ENCODE measurements at places on chromosomes 3 and 15.

- peak; percentile 59 for DNase-seq
Observed at GRCh38 chr3:58414538-58415197, 19.0 kb downstream of the PDHB start.

DNA sequence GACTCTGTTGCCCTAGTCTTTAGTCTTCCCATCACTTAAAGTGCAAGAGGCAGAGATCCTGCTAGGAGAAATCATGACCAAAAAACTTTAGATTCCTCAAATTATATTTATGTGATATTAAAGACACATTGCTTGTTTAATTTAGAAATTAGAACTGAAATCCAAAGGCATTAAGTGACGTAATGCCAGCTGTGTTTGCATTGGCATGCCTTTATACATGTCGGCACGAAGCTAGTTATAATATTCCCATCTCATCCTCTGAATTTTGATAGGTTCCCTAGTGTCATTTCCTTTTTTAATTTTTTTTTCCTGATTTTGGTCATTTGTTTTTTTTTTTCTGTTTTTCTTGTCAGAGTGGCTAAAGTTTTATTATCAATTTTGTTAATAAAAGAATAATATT lies 203.5 kb upstream of the ZBTB20 start:
- DNase-seq, result no peak

DNA sequence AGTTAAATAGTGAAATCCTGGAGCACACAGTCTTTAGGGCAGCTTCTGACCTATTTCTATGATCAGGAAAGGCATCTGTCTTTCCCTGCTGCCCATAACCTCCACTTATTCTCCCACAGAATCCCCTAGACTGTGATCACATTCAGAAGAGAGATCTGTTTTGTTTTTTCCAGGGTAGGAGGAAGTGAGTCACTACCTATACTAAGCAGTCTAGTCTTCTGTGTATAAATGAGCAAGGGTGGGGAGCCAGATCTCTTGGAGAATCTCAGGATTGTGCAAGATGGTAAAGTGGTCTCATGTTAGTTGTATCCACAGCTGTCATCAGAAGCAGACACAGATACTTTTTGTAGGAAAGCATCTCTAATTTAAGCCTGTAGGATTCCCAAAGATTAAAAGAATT lies 11.8 kb upstream of the FBXO22 start:
- peak; percentile 11 for DNase-seq

GRCh38 chr15:67632261-67632660 lies 89.8 kb downstream of the MAP2K5 start:
- no peak for DNase-seq

DNA sequence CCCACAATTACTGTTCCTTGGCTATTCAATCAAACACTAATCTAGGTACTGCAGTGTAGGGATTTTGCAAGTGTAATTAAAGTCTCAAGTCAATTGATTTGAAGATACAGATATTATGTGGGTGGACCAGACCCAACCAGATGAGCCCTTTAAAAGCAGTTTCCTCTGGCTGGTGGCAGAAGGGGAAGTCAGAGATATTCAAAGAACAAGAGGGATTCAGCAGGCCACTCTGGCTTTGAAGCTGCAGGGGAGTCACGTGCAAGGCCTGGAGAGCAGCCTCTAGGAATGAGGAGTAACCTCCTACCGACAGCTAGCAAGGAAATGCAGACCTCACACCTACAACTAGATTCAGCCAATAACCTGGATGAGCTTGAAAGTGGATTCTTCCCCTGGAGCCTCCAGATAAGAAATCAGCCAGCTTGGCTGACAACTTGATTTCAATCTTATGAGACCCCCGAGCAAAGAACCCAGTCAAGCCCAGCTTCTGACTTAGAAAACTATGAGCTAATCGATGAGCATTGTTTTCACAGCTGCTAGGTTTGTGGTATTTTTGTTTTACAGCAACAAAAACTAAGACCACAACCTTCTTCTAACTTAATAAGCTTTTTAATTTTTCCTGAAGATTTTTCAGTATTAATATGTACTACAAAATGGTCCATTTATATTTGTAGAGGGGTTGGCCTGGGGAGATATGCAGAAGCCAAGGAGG lies 13.4 kb downstream of the HACD2 start:
- DNase-seq, result no peak

GRCh38 chr15:79204886-79205675 lies 77.4 kb upstream of the ANKRD34C start:
- DNase-seq, result no peak

GRCh38 chr3:79038636-79039035 lies 729.2 kb downstream of the ROBO1 start:
- no peak for DNase-seq

DNA sequence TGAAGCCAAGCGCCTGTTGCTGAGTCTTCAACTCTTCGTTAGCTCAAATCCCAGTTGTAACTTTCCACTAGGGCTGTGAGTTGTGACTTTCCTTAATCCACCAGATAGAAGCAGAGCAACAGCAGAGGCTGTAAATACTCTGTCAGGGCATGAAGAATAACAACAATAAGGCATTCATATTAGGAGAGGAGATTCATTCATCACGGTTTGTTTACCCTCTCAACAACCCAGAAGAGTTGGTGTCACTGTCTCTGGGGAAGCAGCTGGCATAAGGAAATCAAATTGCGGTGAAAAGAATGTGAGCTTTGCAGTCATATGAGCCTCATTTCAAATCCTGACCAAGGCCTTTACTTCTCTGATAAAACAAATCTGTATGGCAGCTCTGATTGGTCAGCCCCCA lies 184.8 kb downstream of the SHQ1 start:
- no peak for DNase-seq

DNA sequence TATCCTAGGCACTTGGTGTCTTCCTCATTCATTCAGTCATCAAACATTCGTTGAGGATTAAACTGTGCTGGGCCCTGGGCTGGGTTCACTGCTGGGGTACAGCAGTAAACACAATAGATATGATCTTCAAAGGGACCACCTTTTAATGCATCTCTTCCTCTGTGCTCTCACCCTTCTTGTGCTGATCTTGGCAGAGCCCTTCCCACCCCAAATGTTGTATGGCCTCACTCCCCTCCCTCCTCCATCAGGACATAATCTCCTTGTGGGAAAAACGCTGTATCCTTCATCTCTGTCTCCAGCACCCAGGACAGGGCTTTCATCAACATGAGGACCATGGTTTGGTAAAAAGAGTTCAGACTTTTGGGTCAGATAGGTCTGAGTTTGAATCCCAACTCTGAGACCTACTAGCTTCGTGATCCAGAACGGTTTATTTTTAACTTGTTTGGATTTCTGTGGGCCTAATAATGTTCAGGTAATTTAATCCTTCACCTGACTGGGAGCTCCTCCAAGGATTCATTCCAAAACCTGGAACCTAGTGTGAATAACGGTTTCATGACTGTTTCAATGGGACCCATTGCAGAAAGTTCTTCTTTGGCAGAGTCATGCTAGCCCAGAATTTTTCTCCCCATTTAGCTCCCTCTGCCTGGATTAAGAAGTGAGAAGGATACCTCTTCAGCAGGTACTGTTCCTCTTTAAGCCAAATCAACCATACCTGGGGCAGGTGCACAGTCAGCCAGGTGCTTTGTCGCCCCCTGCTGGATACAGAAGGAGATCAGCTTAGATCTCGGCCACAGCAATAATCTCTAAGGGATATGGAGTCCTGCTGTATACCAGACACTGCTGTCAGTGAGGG lies 5.2 kb upstream of the WNT7A start:
- DNase-seq, result peak; percentile 52

- no peak for DNase-seq
Observed at GRCh38 chr3:32975891-32976595, 24.6 kb downstream of the CCR4 start.

DNA sequence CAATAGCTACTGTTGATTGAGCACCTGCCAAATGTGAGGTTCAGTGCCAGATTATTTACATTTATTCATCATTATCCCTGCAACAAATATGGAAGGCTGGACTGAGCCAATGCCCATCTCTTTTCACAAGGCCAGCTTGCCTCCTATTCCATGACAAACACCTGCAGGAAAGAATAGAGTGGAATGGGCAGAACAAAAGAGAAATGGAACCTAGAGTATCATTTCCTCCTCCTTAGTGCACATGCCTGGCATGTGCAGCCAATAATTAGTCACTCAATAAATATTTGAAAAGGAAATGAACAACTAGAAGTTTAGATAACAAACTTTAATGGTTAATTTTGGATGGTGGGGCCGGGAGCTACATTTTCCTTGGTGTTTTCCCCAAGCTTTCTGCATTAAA lies 61.4 kb upstream of the MYRIP start:
- DNase-seq, result no peak

GRCh38 chr15:73226093-73226814 lies 142.5 kb downstream of the HCN4 start:
- no peak for DNase-seq

- DNase-seq, result no peak
Observed at GRCh38 chr3:46095307-46095706, 68.0 kb upstream of the XCR1 start.

DNA sequence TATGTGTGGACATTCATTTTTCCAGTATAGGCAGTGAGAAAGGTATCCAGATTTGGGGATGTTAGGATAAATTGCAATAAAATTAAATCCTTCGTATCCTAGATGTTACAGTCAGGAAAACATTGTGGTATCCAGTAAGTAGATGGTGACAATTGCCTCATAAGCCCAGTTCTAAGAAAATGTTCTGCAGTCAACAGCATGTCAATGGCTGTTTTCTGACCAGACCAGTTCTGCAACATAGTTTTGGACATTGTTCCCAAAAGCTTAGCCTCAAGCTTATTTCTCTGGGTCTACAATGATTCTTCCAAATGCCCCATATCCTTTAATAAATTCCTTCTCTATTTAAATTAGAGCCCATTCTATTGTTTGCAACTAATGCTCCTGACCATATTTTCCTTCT lies 480.7 kb downstream of the FHIT start:
- no peak for DNase-seq

DNA sequence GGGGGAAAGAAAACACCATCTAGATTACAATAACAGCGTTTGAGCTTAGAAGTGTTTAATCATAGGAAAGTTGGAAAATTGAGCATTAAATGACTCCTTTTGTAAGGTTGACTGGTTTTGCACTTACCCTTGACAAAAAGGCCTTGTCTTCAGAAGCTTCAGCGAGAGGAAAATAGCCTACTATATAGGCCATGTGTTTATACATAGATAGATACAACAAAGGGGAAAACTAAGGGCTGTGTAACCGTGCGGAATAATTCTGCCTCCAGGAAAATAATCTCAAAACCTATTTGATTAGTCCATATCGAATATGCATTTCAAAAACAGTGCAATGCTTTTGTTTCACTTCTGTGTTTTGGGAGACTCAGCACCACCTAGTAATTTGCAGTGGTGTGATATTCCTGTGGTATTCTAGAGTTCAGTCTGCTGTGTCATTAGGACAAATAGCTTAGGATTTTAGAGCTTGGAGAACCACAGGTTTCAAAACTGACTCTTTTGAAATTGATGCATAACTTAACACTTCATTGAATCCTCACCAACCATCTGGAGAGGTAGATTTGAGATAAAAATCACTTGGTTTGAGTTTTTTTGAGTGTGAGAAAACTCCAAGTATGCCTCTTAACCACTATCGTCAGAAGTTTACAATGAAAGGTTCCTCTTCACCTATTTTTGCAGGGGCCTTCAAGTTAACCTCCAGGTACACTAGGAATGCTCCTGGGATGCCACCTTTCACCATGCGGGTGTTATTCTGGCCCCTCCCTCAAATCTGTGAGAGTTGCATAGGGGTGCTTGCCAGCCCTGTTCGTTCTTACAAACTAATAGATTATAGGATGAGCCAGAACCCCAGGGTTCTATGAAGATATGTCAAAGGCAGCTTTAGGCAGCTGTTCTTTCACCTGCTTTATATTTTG lies 1.9 kb downstream of the ARHGAP31 start:
- DNase-seq, result peak; percentile 17

- no peak for DNase-seq
Observed at GRCh38 chr3:17770682-17771081, 28.3 kb upstream of the TBC1D5 start.

DNA sequence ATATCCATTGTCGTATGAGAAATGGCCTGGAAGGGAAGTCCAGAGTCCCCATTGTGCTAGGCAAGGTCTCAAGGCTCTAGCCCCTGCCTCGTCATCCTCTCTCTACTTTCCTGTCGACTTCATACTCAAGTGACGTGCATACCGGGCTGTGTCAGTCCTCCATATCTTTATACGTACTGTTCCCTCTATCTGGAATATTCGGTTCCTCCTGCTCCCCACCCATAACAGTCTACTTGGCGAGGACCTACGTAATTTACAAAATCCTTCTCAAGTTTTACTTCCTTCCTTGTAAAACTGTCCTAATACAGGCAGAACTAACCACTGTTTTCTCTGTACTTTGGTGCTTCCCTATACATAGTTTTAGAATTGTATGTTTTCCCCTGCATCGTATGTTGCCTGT lies 2.2 kb upstream of the ALPK3 start:
- DNase-seq, result no peak

DNA sequence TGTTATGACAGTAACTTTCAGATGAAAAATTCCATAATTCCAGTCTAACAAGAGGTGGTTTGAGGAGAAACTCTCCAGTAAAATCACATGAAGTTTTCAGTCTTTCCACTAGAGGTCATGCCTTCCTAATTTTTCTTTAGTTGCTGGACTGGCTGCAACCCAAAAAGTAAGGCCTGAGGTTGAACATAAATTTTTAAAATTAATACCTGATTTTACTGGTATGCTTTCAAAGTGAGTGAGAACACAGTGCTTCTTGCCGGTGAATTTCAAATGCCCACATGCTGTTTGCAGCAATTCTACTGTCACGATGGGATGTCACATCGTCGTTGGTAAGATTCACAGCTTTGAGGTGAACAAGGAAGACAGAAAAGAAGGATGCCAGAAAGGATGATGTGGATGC lies 89.0 kb upstream of the FGF12 start:
- peak; percentile 49 for DNase-seq

DNA sequence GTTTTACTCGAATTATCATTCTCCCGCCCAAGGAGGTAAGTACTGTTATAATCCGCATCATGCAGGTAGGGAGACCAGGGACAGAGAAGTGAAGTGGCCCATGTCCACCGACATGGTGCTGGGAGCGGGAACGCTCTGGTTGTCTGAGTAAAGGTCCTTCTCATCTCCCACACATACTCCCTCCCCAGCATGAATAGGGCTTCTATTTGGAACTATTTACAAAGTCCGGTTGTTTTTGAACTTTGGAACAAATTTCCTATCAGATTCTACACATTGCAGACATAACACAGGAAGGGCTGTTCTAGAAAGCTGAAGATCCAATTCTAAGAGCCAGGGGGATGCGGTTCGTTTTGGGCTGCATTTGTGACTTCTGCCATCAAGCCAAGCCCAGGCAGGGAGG lies 94.8 kb upstream of the TLE3 start:
- DNase-seq, result no peak

DNA sequence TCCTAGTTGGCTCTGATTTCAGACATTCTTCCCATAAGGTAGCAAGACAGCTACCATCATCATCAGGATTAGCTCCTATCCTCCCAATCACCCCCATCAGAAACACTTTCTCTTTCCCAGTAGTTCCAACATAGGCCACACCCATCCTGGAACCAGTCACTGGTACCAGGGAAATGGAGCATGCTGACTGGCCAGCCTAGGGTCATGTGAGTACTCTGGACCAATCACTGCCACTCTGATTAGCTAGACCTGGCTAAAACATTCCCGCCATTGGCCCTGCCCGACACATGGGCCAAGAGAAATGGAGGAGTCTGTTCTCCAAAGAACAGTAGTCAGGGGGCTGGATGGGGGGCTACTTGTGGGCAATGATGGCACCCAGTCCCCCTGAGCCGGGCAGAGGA lies 12.4 kb downstream of the EFCC1 start:
- no peak for DNase-seq

GRCh38 chr3:59251869-59252268 lies 202.0 kb upstream of the CFAP20DC start:
- no peak for DNase-seq

GRCh38 chr3:100396967-100397366 lies 3.9 kb downstream of the TOMM70 start:
- no peak for DNase-seq
